ENCODE measurements at places on chromosomes 1 and 21.
A peak's percentile ranks its signal among the peaks of the same experiment; 100 is the strongest.

DNA sequence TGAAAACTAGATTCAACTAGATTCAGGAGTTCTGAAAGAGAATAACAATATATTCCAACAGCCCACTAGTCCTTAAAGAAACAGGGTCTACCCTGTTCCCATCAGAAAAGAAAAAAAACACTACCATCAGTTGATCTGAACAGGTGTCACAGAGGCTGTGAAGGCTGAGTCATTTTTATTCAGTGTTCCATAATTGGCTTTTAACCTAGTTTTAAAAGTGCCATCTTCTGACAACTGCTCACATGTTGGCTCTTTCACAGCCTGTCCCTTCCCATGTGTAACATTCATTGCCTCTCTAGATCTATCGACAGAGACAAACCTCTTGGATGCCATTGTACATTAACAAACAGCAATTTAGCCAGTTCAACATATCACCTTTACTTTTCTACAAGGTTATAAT lies 243.7 kb downstream of the TBX15 start:
- peaks cover 3% of the 10 kb centered on the region for H3K4me1 ChIP-seq
- DNase-seq, result no peak
- no peak overlapping the region for H3K27ac ChIP-seq
- H3K27me3 ChIP-seq, result no peaks in the 10 kb centered on the region
- H3K4me3 ChIP-seq, result no peak overlapping the region

GRCh38 chr21:41425588-41425953 lies 468 bp upstream of the MX1 start:
- H3K4me3 ChIP-seq, result peak overlapping the region; percentile 62
- peaks cover 2% of the 10 kb centered on the region for H3K27me3 ChIP-seq
- DNase-seq, result no peak
- H3K36me3 ChIP-seq, result no peaks in the 10 kb centered on the region

GRCh38 chr1:171736196-171736595 lies 5.7 kb downstream of the VAMP4 start:
- no peak overlapping the region for H3K4me3 ChIP-seq
- no peaks in the 10 kb centered on the region for H3K36me3 ChIP-seq
- no peaks in the 10 kb centered on the region for H3K4me1 ChIP-seq
- H3K27ac ChIP-seq, result no peak overlapping the region
- no peak for DNase-seq

GRCh38 chr1:110291241-110292030 lies 47.7 kb upstream of the RBM15 start:
- DNase-seq, result no peak
- H3K4me1 ChIP-seq, result no peaks in the 10 kb centered on the region
- no peak overlapping the region for H3K27ac ChIP-seq
- no peaks in the 10 kb centered on the region for H3K27me3 ChIP-seq
- H3K36me3 ChIP-seq, result no peaks in the 10 kb centered on the region

DNA sequence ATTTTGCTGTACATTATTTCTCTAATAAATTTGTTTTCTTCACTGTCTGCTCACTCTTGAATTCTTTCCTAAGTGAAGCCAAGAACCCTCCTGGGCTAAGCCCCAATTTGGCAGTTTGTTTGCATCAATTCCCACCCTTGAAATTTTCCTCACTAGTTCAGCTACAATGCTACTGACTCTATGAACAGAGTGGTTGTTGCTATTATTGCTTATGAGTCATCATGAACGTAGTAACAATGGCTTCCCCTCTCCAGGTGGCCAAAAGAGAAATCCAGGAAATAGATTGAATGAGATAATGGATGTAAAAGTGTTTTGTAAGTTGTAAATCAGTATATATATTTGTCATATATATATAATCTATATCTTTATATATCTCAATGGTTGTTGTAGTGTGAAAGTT lies 193.0 kb downstream of the URB2 start:
- H3K4me3 ChIP-seq, result no peak overlapping the region
- no peak overlapping the region for H3K27ac ChIP-seq
- H3K27me3 ChIP-seq, result no peaks in the 10 kb centered on the region
- peaks cover 17% of the 10 kb centered on the region for H3K36me3 ChIP-seq

- no peak for DNase-seq
- no peak overlapping the region for H3K4me3 ChIP-seq
- no peaks in the 10 kb centered on the region for H3K4me1 ChIP-seq
- H3K36me3 ChIP-seq, result peaks cover 6% of the 10 kb centered on the region
Measured at GRCh38 chr1:7109901-7110300, 324.6 kb downstream of the CAMTA1 start.

DNA sequence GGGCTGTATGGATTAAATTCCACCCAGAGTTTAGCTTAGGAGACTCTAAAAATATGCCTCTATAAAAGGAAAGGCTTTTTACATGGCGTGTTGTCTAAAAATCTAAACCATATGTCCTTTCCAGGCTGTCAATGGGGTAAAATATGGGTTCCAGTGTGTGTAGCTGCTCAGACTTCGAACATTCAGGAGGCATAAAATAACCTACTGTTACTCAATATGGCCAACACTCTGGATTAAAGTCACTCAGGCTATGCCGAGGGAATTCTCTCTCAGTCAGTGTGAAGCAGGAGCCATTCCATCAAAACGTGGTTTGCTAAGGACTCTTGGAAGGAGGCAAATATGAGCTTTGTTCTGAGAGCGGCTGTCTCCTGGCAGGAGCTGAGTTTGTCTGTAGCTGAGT lies 135.3 kb downstream of the RUNX1 start:
- DNase-seq, result no peak
- no peaks in the 10 kb centered on the region for H3K4me1 ChIP-seq
- no peak overlapping the region for H3K4me3 ChIP-seq
- no peaks in the 10 kb centered on the region for H3K36me3 ChIP-seq
- no peaks in the 10 kb centered on the region for H3K27me3 ChIP-seq

DNA sequence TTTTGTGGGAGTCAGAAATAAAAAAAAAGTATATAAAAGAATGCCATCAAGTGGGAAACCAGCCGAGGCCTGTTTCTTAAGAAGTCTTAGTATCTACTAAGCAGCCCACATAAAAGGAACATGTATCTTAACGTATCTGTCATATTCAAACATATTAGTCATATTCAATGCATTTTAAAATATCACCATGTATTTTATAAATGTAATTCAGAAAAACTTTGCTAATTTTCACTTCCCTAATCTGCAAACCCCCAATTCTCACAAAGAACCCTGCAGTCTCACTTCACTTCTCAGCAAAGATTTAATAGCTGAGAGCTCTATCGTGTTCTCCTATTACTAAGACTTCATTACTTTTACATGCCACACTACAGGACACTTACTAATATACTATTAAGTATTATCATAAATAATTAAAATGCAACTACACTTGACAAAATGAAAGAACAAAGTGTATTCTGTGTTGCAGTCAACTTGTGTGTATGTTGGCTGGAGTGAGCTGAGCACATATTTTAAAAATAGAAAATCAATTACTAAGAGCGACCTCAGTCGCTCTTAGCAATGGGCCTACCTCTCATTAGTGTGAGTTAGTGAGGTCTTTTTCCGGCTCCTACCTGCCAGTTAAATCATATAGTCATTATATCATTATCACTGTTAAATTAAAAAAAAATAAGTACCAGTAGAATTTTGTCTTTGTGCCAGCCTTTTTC lies 484.3 kb downstream of the LMO4 start:
- 0 out of 2 replicates have a peak, but pooled peaks cover 4% of the 10 kb centered on the region for H3K36me3 ChIP-seq
- no peak overlapping the region for H3K4me3 ChIP-seq
- no peaks in the 10 kb centered on the region for H3K4me1 ChIP-seq
- no peak overlapping the region for H3K27ac ChIP-seq
- DNase-seq, result no peak
- H3K27me3 ChIP-seq, result no peaks in the 10 kb centered on the region

- H3K4me3 ChIP-seq, result peak within 1 kb of the TSS; percentile 91
- H3K27me3 ChIP-seq, result no peaks in the 10 kb centered on the region
- peaks cover 29% of the 10 kb centered on the region for H3K36me3 ChIP-seq
- no peak within 1 kb of the TSS for H3K27ac ChIP-seq
Measured at GRCh38 chr1:1273512-1274298, at the start of gene UBE2J2. Gene UBE2J2 (minus strand): TSS chr1:1273854. CDS start chr1:1267992, 5,862 bp downstream.

DNA sequence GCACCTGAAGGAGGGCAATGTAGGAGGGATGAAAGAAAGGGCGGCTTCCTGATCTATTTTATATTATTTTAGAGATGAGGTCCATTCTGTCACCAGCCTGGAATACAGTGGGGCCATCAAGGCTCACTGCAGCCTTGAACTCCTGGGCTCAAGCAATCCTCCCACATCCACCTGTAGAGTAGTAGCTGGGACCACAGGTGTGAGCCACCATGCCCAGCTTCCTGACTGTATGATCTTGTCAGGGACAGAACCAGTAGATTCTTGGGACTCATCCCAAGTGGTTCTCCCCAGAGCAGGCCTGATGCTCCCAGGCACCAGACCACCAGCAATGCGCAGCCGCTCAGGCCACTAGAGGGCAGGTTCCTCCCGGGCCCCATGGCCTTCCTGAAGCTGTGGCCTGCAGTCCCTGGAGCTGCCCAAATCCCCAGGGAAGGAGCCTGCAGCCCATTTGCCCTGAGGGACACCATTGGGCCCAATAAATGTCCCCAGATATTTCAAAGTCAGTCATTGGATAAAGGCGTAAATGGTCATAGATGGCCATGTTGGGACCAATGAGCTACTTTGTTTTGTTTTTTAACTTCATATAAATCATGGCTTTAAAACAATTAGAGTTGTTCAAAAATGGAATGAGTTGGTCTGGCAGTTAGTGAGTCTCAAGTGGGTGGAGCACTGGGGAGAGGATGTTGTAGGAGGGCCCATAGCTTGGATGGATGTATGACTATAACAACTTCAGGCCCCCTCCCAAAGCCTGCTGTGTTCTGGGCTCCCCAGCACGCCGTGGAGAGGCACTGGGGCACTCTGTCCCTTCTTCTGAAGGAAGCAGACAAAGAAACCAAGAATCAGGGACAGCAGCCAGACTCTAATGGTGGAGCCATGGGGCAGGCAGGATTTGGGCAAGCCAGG lies 44.7 kb upstream of the GOLT1A start:
- H3K36me3 ChIP-seq, result peaks cover 15% of the 10 kb centered on the region
- peak; percentile 86 for DNase-seq
- H3K4me3 ChIP-seq, result peak overlapping the region; percentile 21
- no peaks in the 10 kb centered on the region for H3K27me3 ChIP-seq
- H3K4me1 ChIP-seq, result peaks cover 7% of the 10 kb centered on the region

DNA sequence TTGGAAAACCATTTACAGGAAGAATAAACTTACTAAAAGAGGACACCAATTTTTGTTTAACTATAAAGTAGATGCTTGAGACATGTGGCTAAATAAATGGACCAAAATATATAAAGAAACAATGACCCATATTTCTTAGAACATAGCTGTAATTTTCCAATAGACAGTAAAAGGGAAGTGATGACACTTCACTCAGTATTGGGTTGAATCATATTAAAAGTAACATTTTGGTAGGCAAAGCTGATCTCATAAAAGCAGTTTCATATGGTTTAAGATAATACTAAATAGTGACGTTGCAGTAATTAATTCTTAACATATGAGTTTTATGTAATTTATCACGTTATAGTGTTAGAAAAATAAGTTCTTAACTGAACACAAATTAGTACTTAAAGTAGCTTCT lies 308.9 kb upstream of the RUNX1 start:
- DNase-seq, result no peak
- no peaks in the 10 kb centered on the region for H3K27me3 ChIP-seq
- H3K27ac ChIP-seq, result no peak overlapping the region
- H3K36me3 ChIP-seq, result no peaks in the 10 kb centered on the region
- H3K4me3 ChIP-seq, result no peak overlapping the region
- H3K4me1 ChIP-seq, result no peaks in the 10 kb centered on the region

DNA sequence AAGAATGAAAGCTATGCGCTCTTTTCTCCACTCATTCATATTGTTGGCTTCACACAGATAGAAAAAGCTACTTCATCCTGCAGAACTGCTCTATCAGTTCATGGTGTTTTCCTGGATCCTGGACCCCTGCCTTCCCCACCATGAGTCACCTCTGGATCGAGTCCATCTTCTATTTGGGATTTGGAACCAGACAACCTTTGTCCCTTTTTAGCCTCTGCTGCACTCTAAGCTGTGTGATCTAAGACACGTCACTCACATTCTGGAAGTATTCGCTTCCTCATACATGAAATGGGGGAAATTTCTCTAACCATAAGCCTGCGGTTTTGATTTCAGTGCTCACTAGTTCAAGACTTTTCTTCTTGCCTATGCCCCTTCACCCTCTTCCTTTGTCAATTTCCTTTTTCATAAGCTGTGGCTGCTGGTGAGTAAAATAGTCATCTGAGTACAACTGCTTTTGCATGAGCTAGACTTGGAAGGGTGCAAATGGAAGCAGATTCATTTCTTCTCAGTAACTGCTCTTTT lies 14.1 kb upstream of the DEGS1 start:
- peaks cover 14% of the 10 kb centered on the region for H3K36me3 ChIP-seq
- no peak overlapping the region for H3K4me3 ChIP-seq
- DNase-seq, result no peak
- peaks cover 6% of the 10 kb centered on the region for H3K4me1 ChIP-seq
- H3K27ac ChIP-seq, result no peak overlapping the region

- H3K36me3 ChIP-seq, result no peaks in the 10 kb centered on the region
- H3K4me1 ChIP-seq, result no peaks in the 10 kb centered on the region
- H3K27me3 ChIP-seq, result no peaks in the 10 kb centered on the region
- peak; percentile 67 for DNase-seq
Measured at GRCh38 chr21:33380483-33380998, 22.7 kb upstream of the IFNGR2 start.

GRCh38 chr1:206687915-206688442 lies 3.3 kb downstream of the MAPKAPK2 start:
- peak; percentile 85 for DNase-seq
- peak overlapping the region; percentile 92 for H3K4me3 ChIP-seq
- peaks cover 4% of the 10 kb centered on the region for H3K36me3 ChIP-seq
- no peak overlapping the region for H3K27ac ChIP-seq
- peaks cover 13% of the 10 kb centered on the region for H3K4me1 ChIP-seq

- no peak for DNase-seq
- no peaks in the 10 kb centered on the region for H3K36me3 ChIP-seq
- no peaks in the 10 kb centered on the region for H3K27me3 ChIP-seq
- no peak overlapping the region for H3K4me3 ChIP-seq
- no peak overlapping the region for H3K27ac ChIP-seq
- H3K4me1 ChIP-seq, result peaks cover 2% of the 10 kb centered on the region
Measured at GRCh38 chr1:10736634-10737586, 59.5 kb downstream of the CASZ1 start.

DNA sequence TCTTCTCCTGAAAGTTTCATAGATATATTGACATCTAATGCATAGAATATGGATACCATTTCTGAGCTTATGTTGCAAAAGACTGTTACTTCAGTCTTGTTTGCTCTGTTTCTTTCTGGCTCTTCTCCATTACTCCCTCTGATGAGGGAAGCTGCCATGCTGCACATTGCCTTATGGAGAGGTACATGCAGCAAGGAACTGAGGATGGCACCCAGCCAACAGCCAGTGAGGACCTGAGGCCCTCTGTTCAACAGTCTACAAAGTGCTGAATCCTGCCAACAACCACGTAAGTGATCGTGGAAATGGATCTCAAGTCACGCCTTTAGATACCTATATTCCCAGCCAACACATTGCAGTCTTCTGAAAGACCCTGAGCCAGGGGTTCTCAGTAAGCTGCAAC lies 66.6 kb upstream of the ADAMTS5 start:
- H3K36me3 ChIP-seq, result no peaks in the 10 kb centered on the region
- no peaks in the 10 kb centered on the region for H3K27me3 ChIP-seq
- H3K4me1 ChIP-seq, result no peaks in the 10 kb centered on the region
- H3K27ac ChIP-seq, result no peak overlapping the region
- H3K4me3 ChIP-seq, result no peak overlapping the region
- no peak for DNase-seq

- H3K4me1 ChIP-seq, result peaks cover 4% of the 10 kb centered on the region
- H3K27ac ChIP-seq, result no peak overlapping the region
- H3K27me3 ChIP-seq, result no peaks in the 10 kb centered on the region
- H3K36me3 ChIP-seq, result peaks cover 2% of the 10 kb centered on the region
Measured at GRCh38 chr21:34693192-34693810, 24.5 kb downstream of the CLIC6 start.

- H3K4me3 ChIP-seq, result no peak overlapping the region
- H3K36me3 ChIP-seq, result peaks cover 1% of the 10 kb centered on the region
Measured at GRCh38 chr1:43958351-43959255, 11.2 kb upstream of the DPH2 start.

GRCh38 chr1:225849925-225850324 lies 32.3 kb downstream of the TMEM63A start:
- H3K27me3 ChIP-seq, result no peaks in the 10 kb centered on the region
- DNase-seq, result peak; percentile 26
- no peak overlapping the region for H3K4me3 ChIP-seq
- H3K4me1 ChIP-seq, result no peaks in the 10 kb centered on the region
- H3K27ac ChIP-seq, result no peak overlapping the region
